Stimulated activated CD4-positive, alpha-beta T cell treated with anti-CD3 and anti-CD28 coated beads, TNF-alpha, amount 100 ng/mL, for 24 hours (primary cell): ENCODE measurements at places on chromosomes 4 and X.

- DNase-seq: no peak
These were observed 3.4 kb downstream of the MAGEE2 start for GRCh38 chrX:75781611-75782010.

GRCh38 chrX:53056292-53056691, 7.7 kb downstream of the GPR173 start:
- no peak for DNase-seq

GRCh38 chrX:111719426-111720210, 38.6 kb downstream of the ALG13 start:
- no peak for DNase-seq

- no peak for DNase-seq
These were observed 26.0 kb downstream of the ADH4 start for GRCh38 chr4:99117876-99118693.

DNA sequence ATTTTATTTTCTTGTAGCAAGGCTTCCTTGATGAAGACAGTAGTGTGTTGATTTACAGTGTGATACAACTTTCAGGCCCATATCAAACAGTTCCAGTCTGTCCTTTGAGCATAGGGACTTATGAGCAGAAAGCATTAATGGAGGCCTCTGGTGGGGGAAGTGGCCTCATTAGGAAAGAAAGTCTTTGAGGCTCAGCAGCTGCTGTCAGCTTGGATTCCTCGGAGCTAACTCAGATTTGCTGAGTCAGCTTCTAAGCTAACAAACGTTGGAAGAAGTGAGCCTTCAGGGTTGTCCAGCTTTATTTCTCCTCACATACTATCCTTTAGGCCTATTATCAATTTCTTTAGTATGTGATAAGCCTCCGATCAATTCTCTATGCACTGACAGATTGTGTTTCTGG, 15.8 kb upstream of the SFRP2 start:
- DNase-seq: no peak

- no peak for DNase-seq
These were observed 1303.4 kb downstream of the TECRL start for GRCh38 chr4:63105839-63106238.

- DNase-seq: no peak
These were observed 374.6 kb upstream of the SLC7A11 start for GRCh38 chr4:138616775-138617174.

GRCh38 chr4:127006446-127006877, 626.3 kb upstream of the INTU start:
- no peak for DNase-seq

DNA sequence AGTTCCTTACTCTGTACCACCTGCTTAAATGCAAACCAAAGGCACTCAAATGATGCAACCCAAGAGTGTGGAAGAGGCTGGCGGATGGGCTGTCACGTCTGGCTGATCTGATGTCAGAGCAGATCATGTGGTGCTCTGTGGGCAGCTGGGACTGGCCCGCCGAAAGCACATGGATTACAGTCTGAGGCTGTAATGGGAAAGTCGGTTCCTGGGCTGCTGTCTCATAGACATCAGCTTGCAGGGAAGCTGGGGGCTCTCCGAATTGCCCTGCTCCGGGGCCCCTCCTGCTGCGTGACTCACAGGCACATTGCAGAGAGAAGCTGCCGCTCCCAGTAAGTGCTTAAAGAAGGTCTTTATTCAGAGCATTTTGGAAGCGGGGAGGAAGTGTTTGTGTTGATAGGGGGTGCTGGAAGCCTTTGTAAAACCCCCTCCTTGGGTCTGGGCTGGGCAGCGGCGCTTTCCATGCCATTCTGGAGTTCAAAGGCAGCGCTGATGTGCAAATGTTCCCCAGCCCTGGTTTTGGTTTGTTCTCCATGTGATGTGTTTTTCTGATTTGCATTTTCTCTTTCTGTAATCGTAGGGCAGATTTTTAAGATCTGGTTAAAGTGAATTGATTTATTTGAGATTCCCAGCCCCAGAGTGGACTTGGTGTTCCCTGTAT, 181.1 kb downstream of the LARP7 start:
- peak; percentile 38 for DNase-seq

DNA sequence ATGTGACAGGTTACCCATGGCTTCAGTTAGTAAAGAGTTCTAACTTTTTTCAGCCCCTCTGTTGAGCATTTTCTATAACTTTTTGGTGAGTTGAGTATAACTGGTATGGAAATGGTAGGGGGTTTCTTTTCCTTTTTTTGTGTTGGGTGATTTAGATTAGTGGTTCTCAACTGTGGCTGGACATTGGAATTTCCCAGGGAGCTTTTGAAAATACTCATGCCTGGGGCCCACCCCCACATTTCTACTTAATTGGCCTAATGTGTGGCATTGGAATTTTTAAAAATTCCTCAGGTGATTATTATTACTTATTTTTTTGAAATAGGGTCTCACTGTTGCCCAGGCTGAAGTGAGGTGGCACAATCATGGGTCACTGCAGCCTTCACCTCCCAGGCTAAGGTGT, 21.9 kb downstream of the SMS start:
- DNase-seq: no peak

DNA sequence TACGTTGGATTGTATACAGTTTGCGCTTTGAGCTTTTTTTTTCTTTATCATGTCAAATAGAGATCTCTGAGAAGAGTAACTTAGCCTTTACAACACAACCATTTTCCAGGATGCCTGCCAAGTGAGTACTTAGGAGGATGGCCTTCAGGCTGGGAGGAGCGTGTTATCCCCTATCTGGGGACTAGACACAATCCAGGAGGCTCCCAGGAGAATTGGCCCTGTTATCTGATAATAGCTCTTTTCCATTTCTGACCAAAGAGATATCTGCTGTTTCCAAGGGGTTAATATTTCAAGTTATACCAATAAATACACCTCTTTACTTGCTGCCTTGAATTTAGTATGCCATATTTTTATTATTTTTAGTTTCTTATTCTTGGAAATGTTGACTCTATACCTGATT, 169.5 kb upstream of the SMARCAD1 start:
- DNase-seq: no peak

DNA sequence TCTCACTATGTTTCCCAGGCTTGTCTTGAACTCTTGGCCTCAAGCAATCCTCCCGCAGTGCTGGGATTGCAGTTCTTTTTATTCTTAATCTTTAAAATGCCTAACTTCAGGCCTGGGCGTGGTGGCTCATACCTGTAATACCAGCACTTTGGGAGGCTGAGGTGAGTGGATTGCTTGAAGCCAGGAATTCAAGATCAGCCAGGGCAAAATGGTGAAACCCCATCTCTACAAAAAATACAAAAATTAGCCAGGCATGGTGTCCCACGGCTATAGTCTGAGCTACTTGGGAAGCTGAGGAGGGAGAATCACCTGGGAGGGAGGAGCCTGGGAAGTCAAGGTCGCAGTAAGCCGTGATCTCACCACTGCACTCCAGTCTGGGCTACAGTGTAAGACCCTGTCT, 45.9 kb downstream of the PLS3 start:
- DNase-seq: no peak

- DNase-seq: no peak
These were observed 13.4 kb downstream of the NSDHL start for GRCh38 chrX:152844256-152844655.

- DNase-seq: no peak
These were observed 186.7 kb downstream of the PCDH18 start for GRCh38 chr4:137345597-137345996.

GRCh38 chr4:2651546-2651945, 104.6 kb downstream of the TNIP2 start:
- no peak for DNase-seq

- no peak for DNase-seq
These were observed 2.8 kb downstream of the NLRP2B start for GRCh38 chrX:57677132-57677858.

DNA sequence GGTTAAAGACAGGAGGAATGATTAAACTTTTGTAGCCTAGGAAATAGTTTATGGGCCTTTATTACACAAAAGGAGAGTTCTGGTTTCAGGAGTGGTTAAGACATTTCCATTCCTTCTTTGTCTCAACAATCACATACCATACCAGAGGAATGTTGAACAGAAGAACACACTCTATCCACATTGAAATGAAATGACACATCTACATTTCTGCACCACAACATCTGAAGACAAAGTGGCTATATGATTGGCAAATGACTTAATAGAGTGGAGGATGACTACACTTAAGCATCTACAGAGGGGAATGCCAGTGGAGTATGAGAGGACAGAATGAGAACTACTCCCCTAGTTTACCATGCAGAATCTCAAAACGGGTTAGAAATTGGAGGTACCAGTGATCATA, 8.0 kb downstream of the CYP2U1 start:
- DNase-seq: no peak

GRCh38 chrX:103688946-103689345, 2.4 kb upstream of the MORF4L2 start:
- no peak for DNase-seq

DNA sequence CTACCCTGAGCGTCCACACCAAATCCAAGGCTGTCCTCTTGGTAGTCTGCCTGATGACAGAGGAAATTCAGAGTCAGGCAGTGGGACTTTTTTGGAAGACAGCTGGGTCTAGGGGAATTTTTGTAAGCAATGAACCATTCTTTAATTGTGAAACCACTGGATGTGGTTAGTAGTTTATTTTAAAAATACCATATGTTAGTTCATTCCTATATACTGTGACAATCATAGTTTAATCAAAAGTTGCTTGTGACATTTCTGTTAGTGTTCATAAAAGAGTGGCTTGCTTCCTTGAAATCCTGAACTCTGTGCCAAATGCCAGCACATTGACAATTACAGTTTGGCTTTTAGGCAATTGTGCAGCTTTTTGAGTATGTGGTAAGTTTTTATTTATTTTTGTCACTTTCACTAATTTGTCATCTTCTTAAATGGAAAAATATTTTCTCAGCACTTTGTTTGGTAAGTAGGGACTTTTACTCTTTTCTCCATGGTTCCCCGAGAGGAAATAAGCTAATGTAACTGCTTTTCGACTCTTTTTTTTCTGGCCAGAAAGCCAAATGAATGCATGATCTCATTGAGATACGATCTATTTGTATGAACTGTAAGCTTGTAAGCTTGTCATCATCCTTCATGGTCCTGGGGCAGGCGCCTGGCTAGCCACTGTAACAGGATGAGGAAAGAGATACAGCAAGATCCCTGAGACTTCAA, 72.6 kb upstream of the SLC4A4 start:
- DNase-seq: no peak

- DNase-seq: no peak
These were observed 46.0 kb downstream of the SLC7A11 start for GRCh38 chr4:138196153-138196552.

DNA sequence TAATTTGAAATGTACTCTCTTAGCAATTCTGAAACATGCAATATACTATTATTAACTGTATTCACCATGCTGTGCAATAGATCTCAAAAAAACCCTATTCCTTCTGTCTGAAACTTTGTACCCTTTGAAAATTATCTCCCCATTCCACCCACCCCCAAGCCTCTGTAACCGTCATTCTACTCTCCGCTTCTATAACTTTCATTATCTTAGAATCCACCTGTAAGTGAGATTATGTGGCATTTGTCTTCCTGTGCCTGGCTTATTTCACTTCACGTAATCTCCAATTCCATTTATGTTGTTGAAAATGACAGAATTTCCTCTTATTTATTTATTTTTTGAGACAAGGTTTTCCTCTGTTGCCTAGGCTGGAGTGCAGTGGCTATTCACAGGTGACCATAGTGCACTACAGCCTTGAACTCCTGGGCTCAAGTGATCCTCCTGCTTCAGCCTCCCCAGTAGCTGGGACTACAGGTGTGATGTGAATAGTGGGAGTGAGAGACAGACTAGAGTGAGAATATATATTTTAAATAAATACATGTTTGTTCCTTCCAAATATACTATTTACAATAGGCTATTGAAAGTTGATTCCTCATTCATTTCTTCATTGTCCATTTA, 30.5 kb downstream of the VSIG4 start:
- no peak for DNase-seq

- DNase-seq: no peak
These were observed 14.1 kb downstream of the DKC1 start for GRCh38 chrX:154776753-154777152.

GRCh38 chrX:11381464-11381863, 88.3 kb downstream of the AMELX start:
- no peak for DNase-seq

GRCh38 chrX:37910186-37910585, 62.8 kb upstream of the DYNLT3 start:
- no peak for DNase-seq

GRCh38 chr4:77072195-77072753, 3.5 kb downstream of the CCNI start:
- no peak for DNase-seq

DNA sequence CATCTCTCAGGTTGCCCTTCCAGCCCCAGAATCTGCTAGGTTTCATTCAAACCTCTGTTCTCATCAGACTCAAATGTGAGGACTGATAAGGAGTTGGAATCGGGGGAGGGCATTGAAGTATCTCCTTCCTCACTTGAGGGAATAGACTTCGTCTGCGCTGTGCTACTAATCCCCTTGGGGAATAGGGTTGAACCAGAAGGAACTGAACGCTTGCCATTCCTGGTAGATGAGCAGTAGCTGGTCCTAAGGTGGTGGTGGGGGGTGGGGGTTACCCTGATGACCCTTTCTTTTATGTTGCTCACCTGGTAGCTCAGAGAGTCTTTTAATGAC, 692 bp upstream of the SLC9A7 start:
- DNase-seq: no peak

- no peak for DNase-seq
These were observed 17.8 kb downstream of the ZDHHC9 start for GRCh38 chrX:129825746-129826505.

- DNase-seq: no peak
These were observed 12.1 kb upstream of the PLAC1 start for GRCh38 chrX:134670134-134670924.

DNA sequence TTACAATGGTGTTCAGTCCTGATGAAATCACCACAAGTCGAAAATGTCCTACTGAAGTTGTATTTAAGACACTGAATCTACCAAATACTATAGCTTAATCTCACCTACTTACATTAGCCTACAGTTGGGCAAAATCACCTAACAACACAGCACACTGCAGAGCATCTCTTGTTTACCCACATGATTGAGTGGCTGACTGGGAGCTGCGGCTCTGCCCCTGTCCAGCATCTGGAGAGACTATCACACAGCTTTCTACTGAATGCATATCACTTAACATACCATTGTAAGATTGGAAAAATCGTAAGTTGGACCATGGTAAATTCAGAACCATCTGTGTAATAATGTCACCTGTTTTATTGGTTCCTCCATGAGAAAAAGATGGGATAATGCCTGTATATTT, 1083.2 kb upstream of the PCDH7 start:
- no peak for DNase-seq

GRCh38 chr4:189088780-189089179, 851.9 kb upstream of the FRG1 start:
- DNase-seq: no peak
